ENCODE measurements at places on chromosomes 3 and 15. TPM values are rescaled to one million over a fixed set of nuclear protein-coding genes. Genes with fewer than 3 reads are reported as not detected.

- no peak for DNase-seq
Measured at GRCh38 chr15:101528108-101528916, 38.8 kb upstream of the PCSK6 start.

- DNase-seq, result no peak
Measured at GRCh38 chr3:33602829-33603228, 115.2 kb downstream of the CLASP2 start.

TJP1 gene
- polyA plus RNA-seq, result 127 TPM

MAGEL2 gene
- 4.4 TPM for polyA plus RNA-seq

- DNase-seq, result no peak
Measured at GRCh38 chr3:119258915-119259314, 18.2 kb upstream of the B4GALT4 start.

GRCh38 chr3:183038757-183039156, 58.4 kb upstream of the DCUN1D1 start:
- no peak for DNase-seq

CSTA gene
- polyA plus RNA-seq, result 0.73 TPM

DNA sequence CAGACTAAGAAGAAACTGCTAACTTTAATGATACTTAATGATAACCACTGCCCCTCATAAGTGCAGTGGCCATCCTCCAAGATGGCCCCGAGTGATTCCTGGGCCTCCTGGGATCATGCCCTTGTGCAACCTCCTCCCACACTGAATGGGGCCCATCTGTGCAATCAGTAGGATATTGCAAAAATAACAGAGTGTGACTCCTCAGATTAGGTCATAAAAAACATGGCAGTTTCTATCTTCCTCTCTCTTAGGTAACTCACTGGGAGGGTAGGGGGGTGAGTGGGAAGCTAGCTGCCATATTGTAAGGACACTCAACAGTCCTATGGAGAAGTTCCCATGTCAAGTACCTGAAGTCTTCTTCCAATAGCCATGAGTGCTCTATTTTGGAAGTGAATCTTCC, 173.0 kb downstream of the SHQ1 start:
- no peak for DNase-seq

- no peak for DNase-seq
Measured at GRCh38 chr3:64152676-64153466, 72.4 kb downstream of the PRICKLE2 start.

CP gene
- polyA plus RNA-seq, result 2.5 TPM

ATOSA gene
- 59.7 TPM for polyA plus RNA-seq

DNA sequence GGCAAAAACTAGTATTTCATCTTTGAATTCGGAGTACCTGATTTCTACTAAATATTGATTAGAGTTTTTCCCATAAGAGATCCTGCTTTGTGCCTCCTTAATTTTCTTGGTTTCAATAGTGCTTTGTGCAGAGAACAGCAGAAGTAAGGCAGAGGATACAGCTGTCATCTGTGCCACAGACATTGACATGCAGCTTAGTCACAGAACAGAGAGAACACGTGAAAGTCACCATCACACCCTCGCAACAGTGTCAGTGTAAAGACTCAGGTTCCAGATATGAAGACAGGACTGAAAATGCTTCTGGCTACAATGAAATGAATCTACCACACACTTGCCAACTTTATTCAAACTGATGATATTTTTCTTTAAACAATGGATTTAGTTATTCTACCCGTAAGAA, 942.8 kb upstream of the CFAP20DC start:
- no peak for DNase-seq

RETNLB gene
- not detected for polyA plus RNA-seq

CFAP20DC gene
- polyA plus RNA-seq, result 7.4 TPM

INKA1 gene
- 18.9 TPM for polyA plus RNA-seq

GRCh38 chr3:155242342-155242741, 51.1 kb downstream of the STRIT1 start:
- peak; percentile 5 for DNase-seq

GRCh38 chr15:85542895-85543331, 162.5 kb downstream of the AKAP13 start:
- no peak for DNase-seq

DNA sequence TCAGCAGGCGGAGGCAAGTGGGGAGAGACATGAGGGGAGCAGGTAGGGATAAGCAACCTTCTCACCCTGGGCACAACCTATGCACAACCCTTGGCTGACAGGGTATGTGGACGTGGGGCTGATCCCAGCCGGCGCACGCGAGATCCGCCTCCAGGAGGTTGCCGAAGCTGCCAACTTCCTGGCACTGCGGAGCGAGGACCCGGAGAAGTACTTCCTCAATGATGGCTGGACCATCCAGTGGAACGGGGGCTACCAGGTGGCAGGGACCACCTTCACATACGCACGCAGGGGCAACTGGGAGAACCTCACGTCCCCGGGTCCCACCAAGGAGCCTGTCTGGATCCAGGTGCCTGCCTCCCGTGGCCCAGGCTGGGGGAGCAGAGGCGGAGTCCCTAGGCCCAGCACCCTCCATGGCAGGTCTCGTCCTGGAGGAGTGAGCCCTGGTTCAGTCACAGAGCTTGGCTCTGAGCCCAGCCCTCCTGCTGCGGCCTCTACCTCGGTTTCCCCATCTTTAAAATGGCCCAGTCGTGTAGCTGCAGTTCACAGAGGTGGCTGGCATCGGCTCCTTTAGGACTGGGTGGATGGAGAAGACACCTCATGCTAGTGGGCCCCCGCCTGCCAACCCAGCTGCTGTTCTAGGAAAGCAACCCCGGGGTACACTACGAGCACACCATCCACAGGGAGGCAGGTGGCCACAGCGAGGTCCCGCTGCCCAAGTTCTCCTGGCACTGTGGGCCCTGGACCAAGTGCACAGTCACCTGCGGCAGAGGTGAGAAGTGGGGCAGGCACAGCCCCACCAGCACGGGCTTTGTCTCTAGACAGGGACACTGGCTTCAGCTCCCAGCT, 96.0 kb downstream of the TBC1D2B start:
- no peak for DNase-seq

- no peak for DNase-seq
Measured at GRCh38 chr15:79804838-79805237, 92.0 kb downstream of the MTHFS start.

DNA sequence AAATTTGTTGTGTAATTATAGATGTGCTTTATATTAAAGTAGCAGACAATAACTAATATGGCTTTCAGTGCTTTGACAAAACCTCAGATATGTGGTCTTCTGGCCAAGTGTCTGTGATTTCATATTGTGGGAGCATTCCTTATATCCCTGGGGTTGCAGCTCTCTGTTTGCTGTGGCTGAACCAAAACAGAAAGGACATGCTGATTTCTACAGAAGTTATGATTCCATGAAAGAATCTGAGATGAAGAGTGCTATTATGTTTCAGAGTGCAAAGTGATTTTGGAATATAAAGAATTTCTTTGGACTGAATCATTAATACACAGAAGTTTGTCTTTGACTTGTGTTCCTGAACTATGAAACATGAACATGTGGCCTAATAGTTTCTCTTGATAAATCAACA, 36.5 kb downstream of the CDV3 start:
- DNase-seq, result no peak

- DNase-seq, result no peak
Measured at GRCh38 chr3:99049164-99049563, 147.7 kb upstream of the DCBLD2 start.

GRCh38 chr3:197196192-197196591, 102.2 kb downstream of the DLG1 start:
- no peak for DNase-seq

LHFPL4 gene
- polyA plus RNA-seq, result 0.09 TPM

GRCh38 chr15:69436951-69437350, 15.7 kb upstream of the RPLP1 start:
- no peak for DNase-seq

DNA sequence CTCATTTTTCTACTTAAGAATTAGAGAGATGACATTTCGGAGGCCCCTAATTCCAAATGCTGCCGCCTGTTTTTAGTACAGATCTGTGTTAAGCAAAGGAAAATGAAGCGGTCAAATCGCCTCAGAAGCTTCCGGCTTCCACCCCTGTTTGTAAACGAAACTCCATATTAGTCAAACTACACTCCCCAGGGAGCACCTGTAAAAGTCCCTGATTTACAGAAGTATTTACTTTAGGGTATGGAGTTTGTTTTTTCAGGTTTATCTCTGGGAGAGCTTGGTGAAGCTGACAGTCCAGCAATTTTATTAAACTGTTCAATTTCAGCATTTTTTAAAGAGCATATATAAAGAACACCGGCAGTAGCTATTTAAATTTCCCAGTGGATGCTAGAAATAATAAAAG, 319.8 kb downstream of the FHIT start:
- no peak for DNase-seq

DNA sequence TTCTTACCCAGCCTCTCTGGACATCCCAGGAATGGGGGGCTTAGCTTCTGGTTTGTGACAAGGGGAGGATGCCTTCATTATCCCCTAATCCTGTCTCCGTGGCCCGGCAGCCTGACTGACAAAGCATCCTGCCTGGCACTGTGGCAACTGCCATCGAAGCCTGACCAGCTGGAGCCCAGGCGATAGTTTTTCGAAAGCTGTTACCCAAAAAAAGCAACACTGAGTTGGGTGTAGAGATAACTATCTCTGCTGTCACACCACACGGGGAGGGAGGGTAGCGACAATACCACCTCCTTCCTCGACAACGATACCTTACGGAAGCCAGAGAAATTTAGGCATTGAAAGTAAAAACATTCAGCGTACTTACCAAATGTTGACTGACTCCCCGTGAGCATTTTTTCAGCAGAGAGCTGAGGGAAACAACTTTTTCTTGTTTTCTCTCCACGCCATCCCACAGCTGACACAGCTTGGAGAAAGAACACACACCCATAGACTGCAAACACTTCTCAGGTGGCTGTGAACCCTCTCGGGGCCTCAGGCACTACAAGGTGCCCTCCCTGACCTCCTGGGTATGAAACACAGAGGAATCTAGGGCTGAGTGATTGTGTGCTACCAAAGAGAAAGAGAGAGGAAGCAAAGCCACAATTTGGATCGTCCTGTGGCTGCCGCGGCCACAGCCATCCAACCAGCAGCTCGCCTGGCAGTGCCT, 361.9 kb upstream of the ICE2 start:
- DNase-seq, result no peak

DNA sequence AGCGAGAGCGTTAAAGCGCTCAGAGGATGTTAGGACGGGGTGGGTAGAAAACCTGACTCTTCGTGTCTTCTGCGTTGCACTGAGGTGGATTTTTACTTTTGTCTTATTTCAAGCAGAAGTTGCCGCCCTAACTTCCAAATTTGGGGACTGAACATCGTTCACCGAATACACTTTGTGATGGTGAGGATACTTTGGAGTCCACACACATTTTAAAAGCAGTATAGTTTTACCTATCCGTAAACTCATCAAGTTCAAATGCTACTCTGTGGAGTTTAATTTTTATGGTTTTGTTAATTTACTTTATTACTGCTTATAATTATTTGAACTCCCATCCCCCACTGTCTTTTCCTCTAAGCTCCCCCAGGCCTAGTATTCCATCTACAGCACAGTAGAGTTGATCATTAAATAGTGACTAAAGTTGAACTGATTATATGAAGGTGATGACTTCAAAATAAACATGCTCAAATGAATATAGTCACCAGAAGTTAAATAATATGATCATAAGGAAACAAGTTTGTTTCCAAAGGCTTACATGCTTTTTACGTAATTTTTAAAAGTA, 617 bp upstream of the EOGT start:
- no peak for DNase-seq

- no peak for DNase-seq
Measured at GRCh38 chr3:10453431-10454163, 51.8 kb downstream of the ATP2B2 start.

DNA sequence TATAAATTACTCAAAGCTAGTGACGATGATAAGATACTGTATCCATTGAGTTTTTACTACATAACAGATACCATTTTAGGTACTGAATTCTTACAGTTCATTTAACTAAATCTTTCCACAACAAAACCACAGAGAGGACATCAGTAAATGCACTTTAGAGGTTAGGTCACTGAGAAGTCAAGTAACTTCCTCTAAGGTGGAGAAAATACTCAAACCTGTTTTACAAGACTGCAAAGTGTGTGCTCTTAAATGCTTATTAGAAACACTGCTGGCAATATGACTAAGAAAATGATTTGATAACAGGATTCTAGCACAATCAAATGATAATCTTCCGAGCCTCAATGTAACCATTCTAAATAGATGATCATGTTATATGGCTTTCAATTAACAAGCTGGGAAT, 99.4 kb downstream of the UBE3A start:
- DNase-seq, result no peak

GRCh38 chr3:135736740-135737139, 228.8 kb upstream of the PPP2R3A start:
- DNase-seq, result no peak

- no peak for DNase-seq
Measured at GRCh38 chr15:81947548-81947947, 98.3 kb downstream of the MEX3B start.

SYNPR gene
- 0.15 TPM for polyA plus RNA-seq
